ENCODE measurements at places on chromosomes 3 and 15.

GRCh38 chr3:63909431-63909830 is 2.8 kb downstream of the SCAANT1 start:
- no peak for DNase-seq

DNA sequence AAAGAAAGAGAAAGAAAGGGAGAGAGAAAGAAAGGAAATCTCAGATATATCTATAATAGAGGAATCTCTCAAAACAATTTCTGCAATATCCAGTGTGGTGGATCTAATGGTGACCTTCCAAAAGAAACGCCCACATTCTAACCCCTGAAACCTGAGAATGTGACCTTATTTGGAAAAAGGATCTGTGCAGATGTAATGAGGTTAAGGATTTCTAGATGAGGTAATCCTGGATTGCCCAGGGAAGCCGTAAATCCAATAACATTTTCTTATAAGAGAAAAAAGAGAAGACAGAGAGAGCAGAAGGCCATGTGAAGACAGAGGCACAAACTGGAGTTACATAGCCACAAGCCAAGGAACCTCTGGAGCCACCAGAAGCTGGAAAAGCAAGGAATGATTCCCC is 307.6 kb downstream of the ZBTB20 start:
- DNase-seq = no peak

- no peak for DNase-seq
These were observed 2.9 kb downstream of the NR2F2 start for GRCh38 chr15:96333131-96334016.

DNA sequence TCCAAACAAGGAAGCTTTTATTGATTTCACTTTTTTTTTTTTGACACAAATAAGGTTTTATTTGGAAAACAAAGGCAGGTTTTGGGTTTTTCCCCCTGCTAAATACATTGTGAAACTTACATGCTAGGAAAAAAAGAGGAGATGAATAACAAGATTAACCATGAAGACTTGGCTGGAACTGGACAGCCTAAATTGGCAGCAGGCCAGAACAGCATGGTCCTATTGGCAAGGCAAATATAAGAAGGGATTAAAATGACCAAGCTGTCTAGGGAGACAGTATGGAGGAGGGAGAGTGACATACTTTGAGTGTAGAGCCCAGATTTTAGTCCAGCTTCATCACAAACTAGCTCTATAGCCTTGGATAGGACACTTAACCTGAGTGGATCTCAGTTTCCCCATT is 63.9 kb upstream of the BBX start:
- no peak for DNase-seq

- no peak for DNase-seq
These were observed 283.0 kb downstream of the UACA start for GRCh38 chr15:70480196-70480856.

GRCh38 chr3:161310649-161311423 is 60.5 kb downstream of the SPTSSB start:
- no peak for DNase-seq

DNA sequence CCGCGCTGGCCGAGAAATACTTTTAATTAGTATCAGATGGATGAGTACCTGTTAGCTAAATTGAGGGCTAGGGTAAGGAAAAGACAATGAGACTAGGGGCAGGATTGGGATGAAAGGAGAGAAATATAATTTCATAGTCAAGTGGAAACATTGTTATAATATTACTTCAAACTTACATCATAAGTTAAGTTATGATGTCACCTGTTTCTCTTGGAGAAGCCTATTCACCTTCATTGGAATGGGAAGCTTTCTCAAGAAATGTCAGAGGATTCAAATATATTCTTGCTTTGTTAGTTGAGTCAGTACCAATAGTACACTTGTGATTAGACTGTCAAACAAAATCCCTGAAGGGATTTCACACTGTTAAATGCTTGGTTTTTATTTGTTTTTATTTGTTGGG is 116.2 kb downstream of the NEO1 start:
- no peak for DNase-seq

GRCh38 chr3:119013951-119014350 is 20.7 kb downstream of the IGSF11 start:
- no peak for DNase-seq

- no peak for DNase-seq
These were observed 50.3 kb downstream of the EXD1 start for GRCh38 chr15:41180206-41180789.

DNA sequence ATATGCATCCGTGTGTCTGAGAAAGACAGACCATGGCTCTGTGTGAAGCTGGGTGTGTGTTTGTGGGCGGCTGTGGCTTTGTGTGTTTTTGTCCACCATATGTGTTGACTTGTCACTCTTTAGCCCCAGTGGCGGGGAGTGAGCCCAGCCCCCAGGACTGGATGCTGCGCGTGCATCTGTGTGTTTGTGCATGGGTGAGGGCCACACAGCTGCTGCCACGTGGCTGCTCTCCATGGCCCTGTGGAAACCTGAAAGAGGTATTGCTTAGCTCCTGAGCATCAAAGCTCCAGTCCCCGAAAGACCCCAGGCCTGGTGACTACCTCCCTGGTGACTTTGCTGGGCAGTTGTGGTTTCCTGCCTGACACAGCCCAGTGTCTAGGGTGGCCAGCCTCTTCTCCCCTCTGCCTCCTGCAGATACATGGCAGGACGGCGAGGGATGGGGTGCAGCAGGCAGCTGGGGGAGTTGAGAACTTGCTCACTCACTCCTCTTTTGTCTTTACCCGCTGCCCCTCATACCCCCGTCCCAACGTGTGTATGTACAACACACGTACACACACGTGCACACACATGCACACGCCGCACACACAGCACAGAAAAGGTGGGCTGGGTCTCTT is 6.5 kb downstream of the EPHB3 start:
- no peak for DNase-seq

DNA sequence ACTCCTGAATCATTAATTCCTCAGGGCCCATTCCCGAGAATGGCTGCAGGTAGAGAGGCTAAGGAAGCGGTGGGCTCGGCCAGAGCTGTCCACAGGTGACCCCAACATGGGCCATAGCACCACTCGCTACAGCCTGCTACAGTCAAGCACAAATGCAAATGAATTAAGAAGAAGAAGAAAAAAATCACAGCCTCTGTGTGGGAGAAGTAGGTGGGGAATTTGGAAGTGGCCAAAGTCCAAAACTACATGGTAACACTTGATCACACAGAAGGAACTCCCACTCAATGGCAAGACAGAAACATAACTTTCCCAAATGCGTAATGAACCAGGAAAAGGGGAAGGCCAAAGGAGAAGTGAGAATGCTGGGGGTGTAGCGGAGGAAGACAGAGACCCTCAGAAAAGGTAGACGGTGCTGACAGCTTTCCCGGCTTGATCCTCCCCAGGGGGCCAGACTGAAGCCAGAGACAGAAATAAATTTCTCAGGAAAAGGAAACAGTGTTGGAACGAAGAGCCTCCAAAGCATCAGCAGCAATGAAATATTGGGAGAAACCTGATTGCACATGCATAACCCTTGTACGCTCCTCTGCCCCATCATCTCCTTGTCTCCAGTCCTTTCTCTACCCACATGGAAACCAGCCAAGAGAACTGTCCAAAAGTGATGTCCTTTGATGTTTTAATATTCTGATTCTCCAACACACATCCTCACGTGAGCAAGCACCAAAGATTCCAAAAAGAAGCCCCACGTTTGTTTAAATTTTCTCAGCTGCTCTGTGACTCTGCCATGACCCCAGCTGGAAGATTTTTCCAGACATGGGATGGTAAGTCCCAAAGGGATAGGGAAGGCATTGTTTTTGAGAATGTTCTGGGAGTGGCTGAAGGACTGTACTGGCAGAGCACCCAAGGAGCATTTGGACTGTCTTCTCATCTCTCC is 107.6 kb downstream of the OXNAD1 start:
- DNase-seq = no peak

GRCh38 chr15:83164111-83164770 is 43.4 kb downstream of the HDGFL3 start:
- DNase-seq = no peak

DNA sequence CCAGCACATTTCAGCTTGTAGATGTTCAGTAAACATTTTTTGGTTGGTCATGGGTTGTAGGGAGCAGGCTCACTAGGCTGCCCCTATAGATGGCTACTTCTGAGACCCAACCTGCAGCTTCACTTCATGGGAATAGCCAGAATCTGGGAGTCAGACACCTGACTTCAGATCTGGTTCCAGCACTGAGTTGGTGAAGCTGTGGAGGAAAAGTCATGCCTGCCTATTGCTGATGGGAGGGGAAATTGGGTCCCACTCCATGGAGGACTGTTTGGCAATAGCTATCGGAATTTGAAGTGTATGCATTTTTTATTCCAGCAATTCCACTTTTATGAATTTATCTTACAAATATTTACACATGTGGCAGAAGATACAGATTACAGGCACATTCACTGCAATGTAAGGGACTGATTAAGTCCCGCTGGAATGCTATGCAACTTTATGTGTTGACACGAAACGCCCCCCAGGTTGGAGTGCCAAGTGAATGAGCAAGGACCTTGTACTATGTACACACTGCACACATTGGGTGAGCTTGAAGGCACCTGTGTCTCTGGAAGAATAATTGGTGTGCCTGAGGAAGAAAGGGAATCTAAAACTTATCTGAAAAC is 7.8 kb upstream of the CCR1 start:
- no peak for DNase-seq

GRCh38 chr3:58234516-58234931 is 3.1 kb upstream of the ABHD6 start:
- DNase-seq = no peak

- DNase-seq = no peak
These were observed 22.7 kb downstream of the IRAK2 start for GRCh38 chr3:10187290-10187876.

- no peak for DNase-seq
These were observed 5.4 kb downstream of the NKIRAS1 start for GRCh38 chr3:23911397-23911796.

GRCh38 chr3:32603064-32603463 is 32.4 kb upstream of the DYNC1LI1 start:
- DNase-seq = no peak

DNA sequence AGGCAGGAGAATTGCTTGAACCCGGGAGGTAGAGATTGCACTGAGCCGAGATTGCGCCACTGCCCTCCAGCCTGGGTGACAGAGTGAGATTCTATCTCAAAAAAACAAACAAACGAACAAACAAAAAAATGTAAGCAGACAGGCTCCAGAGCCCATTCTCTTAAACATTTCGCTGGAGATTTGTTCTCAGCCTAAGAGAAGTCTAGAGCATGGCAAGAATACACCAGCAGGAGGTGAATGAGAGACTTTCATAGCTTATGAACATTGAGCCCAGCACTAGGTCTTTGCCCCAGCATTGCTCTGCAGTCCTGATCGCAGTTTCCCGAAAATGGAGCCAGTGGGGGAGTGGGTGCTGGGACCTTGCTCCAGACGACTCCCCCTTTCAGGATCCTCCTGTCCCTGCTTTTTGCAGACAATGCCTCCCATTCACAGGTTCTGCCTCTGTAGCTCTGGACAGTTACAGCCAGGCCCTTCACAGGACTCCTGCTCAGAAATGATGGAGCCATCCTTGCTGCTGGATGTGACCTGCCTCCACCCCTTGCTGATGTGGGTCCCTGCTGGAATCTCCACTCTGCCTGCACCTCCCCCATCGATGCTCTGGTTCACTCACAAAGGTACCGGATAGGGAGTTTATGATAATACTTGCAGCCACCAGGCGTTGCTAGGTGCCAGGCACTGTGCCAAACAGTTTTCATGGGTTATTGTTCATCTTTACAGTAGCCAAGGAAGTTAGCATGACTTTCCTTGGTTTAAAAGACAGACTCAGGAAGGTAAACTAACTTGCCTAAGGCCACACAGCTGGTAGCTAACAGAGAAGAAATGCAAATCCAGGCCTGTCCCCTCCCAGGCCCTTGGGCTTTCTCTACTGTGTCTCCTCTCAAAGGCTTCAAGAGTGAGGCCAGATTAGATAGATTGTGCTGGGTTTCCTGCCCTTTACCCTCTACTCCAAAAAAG is 329.7 kb upstream of the TLE3 start:
- no peak for DNase-seq

DNA sequence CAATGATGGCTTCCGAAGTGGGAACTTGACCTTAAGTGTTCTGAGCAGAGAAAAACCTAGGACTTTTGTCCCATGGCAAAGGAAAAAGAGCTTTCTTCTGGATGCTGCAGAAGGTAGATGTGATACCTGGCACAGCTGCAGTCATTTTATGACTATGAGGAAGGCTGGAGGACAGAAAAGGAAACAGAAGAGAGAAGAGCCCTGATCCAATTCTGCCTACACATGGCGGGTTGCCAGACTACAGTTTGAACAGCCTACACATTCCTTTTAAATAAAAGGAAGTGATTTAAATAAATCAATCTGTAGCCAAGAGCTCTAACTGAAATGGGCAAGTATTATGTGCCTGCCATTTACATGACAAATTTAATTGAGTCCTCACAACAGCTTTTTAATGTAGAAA is 43.6 kb upstream of the CHRNB4 start:
- no peak for DNase-seq

DNA sequence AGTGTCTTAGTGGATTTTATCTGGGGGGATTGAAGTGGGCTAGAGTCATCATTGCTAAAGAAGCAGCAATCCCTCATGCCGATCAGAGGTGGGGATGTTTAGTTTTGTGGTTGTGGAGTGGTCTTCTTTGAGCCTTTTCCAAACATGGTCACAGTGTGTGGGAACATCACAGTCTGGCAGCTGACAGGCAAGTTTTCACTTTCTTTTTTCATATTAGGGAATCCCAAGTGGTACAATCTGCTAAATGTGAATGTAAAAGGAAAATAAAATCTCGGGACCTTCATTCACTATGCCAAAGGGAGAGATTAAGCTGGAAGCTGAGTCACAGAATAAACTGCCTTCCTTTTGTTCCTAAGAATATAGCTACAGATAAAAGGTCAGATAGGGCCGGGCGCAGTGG is 10.4 kb upstream of the CX3CR1 start:
- no peak for DNase-seq

DNA sequence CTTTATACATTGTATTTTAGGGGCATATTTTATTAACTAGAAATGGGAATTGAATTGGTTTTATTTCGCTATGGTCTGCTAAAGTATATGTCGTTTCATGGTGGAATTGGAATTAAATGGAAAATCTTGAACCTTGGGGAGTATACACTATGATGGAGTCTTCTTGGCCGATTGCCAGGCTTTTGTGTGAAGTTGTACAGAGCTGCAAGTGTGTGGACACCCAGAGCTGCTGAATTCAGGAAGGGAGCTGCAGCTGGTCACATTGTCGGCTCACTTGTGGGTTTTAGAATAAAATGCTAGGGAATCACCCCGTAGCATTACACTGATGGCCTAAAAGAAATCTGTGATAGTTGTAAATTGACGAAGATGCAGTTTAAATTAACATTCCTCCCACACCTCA is 35.1 kb downstream of the USP3 start:
- DNase-seq = no peak

Measured in HCT116 (cell line).